ENCODE measurements at places on chromosomes 12 and 14.

DNA sequence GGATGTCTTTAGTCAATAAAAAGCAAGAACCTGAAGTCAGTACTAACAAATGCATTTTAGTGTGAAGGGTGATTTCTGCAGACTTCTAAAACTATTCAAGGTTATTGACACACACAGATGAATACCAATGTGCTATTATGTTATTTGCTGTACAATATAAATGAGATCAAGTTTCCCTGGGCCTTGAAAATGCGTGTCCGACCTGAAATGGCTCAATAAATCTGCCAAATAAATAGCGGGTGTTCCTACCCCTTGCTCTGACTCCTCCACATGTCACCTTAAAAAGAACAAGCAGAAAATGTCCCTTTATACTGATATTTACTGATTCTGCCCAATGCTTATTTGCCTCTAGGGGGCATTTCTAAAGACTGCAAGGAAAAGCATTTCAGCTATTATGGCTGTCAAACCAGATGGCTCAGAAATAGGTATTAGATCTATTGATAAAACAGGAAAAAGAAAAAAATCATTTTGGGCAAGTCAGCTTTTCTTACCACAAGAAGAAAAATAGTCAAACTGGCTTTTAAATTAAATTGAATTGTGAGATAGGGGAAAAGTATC, 367.3 kb upstream of the KITLG start:
- DNase-seq, result no peak

DNA sequence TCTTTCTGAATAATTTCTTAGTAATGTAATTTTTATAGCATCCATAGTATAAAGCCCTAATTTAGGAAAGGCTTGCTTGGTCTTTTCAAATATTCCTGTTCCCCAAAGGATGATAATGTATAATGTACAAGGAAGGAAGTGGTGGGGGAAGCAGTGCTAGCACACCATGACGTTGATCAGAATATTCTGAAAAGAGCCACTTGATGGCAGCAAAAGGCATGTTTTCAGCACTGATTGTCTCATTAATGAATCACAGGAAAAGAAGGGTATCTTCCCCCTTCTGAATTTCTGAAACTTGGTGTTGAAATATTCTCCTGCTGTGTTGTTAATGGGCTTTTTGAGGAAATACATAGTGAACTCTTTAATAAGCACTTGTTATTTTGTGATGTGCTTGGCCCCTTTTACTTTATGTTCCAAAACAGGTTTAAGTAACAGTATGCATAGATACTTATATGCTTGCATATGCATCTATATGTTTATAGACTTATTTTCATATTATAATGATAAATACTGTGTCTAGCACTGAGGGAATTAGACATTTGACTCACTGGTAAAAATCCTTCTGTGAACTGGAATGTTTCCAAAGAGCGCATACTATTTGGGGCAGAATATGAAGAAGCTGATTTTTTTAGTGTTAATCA, 122.0 kb downstream of the TMEM117 start:
- peak; percentile 26 for DNase-seq

GRCh38 chr12:96398424-96399119, 1.7 kb downstream of the CDK17 start:
- DNase-seq, result no peak

DNA sequence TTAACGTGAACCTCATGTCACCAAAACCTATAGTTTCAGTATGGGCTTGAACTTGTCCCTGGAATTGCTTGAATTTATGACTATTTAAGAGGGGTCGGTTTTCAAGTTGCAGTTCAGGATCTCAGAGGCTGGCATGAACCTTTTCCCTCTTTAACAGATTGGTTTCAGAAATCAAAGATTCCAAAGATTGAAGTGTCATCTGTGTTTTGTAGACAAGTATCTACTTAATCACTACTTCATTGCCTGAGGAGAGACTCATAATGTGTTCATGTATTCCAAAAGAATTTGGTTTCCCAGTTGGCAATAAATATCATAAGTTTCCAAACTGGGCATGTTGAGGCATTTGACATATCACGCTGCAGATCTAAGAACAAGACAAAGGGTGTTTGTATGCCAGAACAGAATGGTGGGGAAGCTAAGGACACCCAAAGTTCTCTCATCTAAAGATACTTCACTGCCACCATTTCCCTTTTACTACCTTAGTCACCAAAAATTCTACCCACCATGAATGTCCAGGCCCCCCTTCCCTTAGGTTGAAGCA, 199.5 kb downstream of the NUAK1 start:
- DNase-seq, result no peak

DNA sequence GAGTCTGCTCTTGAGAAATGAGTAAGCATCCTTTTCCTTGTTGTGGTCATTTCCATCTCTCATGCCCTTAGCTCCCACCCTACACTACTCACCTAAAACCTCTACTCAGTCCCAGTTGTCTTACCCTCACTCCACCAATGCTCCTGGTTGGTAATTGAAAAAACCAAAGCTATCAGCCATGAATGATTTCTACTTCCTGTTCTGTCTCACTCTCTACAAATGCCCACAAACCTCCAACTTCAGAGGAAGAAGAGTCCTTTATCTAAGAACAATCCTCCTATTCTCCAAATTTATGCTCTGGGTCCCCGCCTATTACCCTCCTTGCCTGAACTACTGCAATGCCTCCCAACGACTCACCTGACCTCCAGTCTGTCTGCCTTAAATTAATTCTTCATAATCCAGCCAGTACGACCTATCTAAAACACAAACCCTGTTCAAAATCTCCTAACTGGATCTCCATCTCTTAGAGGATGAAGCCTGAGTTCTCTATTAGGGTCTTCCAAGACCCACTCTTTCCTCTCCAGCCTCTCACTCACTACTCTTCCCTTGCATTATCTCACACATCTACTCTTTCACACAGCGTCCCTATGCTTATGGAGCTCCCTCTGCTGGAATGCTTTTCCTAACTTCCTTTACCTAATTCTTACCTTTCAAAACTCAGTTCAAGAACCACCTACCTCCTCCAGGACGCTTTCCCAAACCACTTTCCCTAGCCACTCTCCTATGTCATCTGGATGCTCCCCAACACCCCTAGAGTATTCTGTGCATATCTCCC, 2.2 kb downstream of the DHRS1 start:
- DNase-seq, result no peak

GRCh38 chr12:66633676-66634075, 45.2 kb downstream of the GRIP1 start:
- no peak for DNase-seq

- no peak for DNase-seq
These were observed 201.6 kb downstream of the ATP23 start for GRCh38 chr12:58142991-58143390.

- DNase-seq, result no peak
These were observed 584 bp downstream of the ACVR1B start for GRCh38 chr12:51951843-51952722.

DNA sequence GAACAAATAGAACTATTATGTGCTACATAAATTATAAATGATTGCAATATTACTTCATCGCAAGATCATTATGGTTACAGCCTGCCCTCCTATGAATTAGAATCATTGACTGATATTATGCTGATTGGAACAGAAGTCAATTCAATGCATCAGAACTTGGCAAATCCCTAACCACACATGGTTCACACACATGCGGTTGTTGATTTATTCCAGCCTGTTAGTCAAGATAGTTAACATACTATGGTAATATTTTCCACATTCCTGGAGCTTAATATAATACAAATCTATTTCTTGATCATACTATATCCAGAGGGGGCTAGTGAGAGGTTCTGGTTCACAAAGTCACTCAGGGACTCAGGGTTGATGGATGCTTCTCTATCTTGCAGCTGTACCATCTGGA, 9.7 kb upstream of the CACNA1C start:
- no peak for DNase-seq

- no peak for DNase-seq
These were observed 231.8 kb upstream of the NPAS3 start for GRCh38 chr14:32706721-32707519.

- DNase-seq, result no peak
These were observed 61.2 kb downstream of the ATG14 start for GRCh38 chr14:55350461-55350860.

- no peak for DNase-seq
These were observed 50.7 kb downstream of the A2M start for GRCh38 chr12:9064815-9065606.

DNA sequence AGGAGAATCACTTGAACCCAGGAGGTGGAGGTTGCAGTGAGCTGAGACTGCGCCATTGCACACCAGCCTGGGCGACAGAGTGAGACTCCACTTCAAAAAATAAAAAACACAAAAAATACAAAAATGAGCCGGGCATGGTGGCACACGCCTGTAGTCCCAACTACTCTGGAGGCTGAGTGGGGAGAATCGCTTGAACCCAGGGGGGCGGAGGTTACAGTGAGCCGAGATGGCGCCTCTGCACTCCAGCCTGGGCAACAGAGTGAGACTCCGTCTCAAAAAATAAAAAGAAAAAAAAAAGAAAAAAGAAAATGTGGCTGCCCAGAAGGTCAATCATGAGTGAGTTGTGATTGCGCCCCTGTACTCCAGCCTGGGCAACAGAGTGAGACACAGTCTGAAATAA, 9.2 kb downstream of the DNAJC22 start:
- no peak for DNase-seq

DNA sequence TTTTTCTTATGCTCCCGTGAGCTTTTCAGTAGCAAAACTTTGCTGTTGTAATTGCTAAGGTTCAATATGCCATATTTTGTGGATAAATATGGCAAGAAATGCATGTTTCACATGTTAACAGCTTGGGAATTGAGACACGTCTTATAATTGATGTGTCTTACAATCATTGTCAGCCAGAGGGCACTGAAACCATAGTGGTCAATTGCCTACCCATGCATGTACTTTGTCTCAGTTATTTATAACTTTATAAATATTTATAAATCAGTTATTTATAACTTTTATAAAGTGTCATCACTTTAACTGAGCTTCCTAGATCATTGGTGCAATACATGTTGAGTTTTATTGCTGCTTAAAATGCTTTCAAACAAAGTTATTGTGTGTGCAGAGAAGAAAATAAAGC, 82.0 kb downstream of the CATSPERB start:
- peak; percentile 34 for DNase-seq

- no peak for DNase-seq
These were observed 39.3 kb upstream of the SSTR1 start for GRCh38 chr14:38168416-38168815.

- no peak for DNase-seq
These were observed 6.2 kb downstream of the OR4N5 start for GRCh38 chr14:20144820-20145219.

- no peak for DNase-seq
These were observed 266.8 kb downstream of the NEDD1 start for GRCh38 chr12:97173688-97174410.

DNA sequence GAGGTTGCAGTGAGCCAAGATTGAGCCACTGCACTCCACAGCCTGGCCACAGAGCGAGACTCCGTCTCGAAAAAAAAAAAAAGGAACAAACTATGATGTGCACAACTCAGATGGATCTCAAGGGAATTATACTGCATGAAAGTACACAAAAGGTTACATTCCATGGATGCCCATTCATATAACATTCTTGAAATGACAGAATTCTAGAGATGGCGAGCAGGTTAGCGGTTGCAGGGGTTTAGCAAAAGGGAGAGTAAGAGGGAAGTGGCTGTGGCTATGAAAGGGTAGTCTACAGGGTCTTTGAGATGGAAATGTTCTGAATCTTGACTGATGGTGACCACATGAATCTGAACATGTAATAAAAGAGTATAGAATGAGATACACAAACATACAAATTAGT, 49.7 kb downstream of the CKB start:
- no peak for DNase-seq

- DNase-seq, result no peak
These were observed at the start of gene CMA1 for GRCh38 chr14:24508155-24508840. CMA1 (minus strand) TSS chr14:24508265; CDS start chr14:24508235, 30 bp downstream.

- DNase-seq, result no peak
These were observed 7.4 kb downstream of the RAN start for GRCh38 chr12:130879212-130879686.

DNA sequence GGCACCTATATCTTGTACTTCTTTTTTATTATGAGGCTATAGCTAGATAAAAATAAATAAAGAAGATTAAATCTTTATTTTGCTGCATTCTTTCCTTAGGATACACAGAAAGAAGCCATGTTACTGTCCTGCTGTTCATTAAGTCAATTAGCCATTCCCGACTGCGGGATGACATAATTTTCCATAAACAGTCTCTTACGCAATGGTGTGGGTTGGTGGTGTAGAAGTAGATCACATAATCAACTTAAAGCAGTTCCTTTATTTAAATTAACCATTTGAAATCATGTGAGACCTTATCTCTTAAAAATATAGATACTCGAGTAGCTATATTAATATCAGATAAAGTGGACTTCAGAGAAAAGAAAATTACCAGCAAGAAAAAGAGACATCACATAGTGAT, 40.2 kb downstream of the TAOK3 start:
- DNase-seq, result no peak

GRCh38 chr12:111270774-111271173, 98.1 kb downstream of the PHETA1 start:
- DNase-seq, result no peak

DNA sequence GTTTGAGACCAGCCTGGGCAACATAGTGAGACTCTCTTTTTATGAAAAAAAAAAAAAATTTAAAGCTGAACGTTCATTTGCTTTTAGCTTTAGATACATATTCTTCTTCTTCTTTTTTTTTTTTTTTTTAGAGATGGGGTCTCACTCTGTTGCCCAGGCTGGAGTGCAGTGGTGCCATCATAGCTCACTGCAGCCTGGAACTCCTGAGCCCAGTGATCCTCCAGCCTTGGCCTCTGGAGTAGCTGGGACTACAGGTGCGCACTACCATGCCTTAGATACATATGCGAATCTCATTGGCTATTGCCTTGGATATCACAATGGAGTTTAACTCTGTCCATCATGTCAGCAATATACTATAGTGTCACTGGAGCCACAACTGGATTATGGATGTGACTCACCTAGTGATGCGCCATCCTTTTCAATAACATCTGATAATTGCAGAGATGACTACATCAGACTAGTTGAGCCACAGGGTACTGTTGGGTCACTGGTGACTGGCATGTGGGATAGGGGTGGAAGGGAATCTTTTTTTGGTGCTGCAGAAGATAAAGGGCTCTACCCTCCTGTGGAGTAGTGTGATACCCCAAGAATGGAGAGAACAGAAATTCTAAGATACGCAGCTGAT, 2.7 kb upstream of the ADIPOR2 start:
- DNase-seq, result no peak

- DNase-seq, result no peak
These were observed 7.4 kb downstream of the TTC6 start for GRCh38 chr14:37602605-37603453.

Measured in CD4-positive, alpha-beta T cell treated with Interleukin-2 at 100 ng/mL for 4 hours (primary cell).